ENCODE measurements at places on chromosomes 2 and 18.

- no peak for DNase-seq
These were observed 92.8 kb upstream of the CDH2 start for GRCh38 chr18:28269750-28270149.

DNA sequence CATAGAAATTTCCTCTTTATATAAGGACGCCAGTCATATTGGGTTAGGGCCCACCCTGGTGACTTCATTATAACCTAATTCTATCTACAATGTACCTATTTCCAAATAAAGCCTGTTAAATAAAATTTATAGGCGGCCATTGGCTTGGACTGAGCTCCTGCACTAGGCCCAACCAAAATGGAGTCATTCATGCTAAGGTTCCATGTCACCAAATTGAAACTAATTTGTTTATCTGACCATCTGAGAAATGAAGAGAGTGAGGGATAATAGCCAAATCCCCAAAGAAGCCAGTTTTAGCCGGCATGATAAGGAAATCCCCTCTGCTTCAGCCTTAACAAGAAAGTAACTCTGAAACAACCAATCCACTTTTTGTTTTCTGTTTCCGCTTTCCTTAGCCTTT lies 7.2 kb upstream of the DYM start:
- no peak for DNase-seq

GRCh38 chr18:69941183-69941582 lies 6.5 kb downstream of the CD226 start:
- DNase-seq = no peak

- DNase-seq = no peak
These were observed 5.6 kb downstream of the DSC1 start for GRCh38 chr18:31156821-31157763.

DNA sequence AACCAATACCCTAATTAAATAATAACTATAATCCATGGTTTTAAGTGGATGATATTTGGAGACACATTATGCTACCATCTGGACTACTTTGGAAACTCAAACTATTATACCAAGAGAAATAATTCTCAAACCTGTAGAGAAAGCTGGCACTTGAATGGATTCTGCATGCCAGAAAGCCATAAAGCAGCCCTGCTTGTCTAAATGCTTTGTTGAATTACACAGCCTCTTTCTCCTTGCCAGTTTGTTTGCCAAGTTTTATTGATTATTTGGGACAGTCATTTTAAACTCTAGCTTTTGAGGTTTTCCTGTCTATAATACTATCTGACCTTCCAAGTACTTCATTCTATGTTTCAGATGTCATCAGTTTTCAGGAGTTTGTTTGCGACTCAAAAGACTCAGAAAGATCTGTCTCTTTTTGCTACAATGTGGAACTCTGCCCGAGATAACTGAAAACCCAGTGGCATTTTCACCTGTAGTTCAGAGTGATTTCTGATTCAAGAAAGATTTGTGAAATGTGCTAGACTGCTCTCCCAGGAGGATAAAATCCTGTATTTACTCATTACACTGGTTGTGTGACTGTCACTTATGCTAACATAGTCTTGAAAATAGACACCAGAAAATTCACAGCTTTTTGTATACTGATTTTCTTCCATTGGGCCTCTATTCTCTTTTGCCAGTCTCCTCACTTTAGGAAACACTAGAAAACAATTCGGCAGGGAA lies 29.2 kb upstream of the MBOAT2 start:
- DNase-seq = no peak

GRCh38 chr2:227724394-227725039 lies at the start of gene SCYGR6:
SCYGR6 (minus strand) TSS chr2:227724757; CDS start chr2:227724757, 0 bp downstream.
- DNase-seq = no peak

DNA sequence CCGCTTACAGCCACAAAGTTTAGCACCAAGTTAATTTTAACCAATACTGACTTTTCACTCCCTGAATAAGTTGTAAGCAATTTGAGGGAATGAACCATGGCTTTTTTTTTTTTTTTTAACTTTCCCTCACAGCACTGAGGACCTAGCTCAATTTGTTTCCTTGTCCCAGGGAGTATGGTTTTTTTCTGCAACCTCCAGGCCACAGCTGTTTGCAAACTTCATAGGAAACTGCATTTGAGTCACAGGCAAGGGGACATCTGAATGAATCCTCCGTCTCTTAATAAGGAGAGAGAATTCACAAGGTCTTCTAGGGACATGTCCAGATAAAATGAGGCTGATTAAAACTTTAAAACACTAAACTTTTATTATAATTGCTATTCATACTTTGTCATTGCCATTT lies 181.5 kb downstream of the GFPT1 start:
- DNase-seq = no peak

DNA sequence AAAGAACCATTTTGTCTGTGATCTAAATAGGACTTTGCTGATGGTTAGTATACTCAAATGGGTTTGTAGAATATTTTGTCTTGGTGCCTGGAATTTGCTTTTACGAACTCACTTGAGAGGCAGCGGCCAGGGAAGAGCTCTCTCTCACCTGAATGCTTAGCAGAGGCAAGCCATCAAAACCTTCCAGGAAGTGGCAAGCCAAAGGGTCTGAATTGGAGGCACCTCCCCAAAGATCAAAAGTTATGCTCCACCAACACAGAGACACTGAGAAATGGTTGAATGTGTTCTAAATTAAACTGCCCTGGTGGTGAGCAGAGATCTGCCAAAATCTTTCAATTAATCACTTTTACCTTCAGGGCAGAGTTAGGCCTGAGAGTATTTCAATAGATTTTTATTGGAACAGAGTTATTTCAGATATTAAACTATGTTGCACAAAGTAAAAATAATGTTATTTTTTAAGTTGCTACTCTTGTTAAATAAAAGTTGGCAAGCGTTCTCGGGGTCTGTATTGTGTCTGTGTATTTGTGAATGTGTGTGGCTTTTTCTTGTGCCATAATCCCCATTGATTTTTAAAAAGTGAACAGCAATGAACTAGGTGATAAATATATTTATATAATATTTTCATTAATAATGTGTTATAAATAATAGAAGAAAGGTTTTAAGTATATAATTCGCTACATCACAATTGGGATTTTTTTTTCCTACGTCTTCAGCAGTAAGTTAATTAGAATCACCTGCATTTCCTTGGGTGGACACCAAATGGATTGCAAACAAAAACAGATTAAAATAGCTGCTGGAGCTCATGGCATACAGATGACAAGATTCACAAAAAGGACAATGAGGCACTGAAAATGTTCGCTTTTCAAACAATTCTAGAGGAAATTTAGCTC lies 416.1 kb downstream of the ARHGAP15 start:
- DNase-seq = peak; percentile 23

GRCh38 chr18:79850731-79851130 lies 53.0 kb downstream of the KCNG2 start:
- no peak for DNase-seq

DNA sequence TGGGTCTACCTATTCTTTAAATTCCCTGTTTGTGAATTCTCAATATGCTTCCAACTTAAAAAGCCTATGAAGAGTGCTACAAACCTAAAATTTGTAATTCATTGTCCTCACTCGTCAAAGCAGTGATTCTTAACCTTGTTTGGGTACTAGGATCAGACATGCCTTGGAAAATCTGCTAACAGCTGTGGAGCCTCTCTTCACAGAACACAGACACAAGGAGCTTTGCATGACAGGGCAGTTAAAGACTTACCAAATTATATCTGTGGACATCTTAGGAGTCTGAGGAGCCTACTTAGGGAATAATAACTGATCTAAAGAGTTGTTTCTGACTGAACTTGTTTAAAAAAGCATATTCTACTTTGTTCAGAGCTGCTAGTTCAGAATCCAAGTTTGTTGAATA lies 38.1 kb downstream of the TMEM87B start:
- no peak for DNase-seq

- no peak for DNase-seq
These were observed 281.1 kb upstream of the TRIB2 start for GRCh38 chr2:12435430-12436222.

GRCh38 chr2:47226923-47227220 lies 71.8 kb upstream of the STPG4 start:
- no peak for DNase-seq

DNA sequence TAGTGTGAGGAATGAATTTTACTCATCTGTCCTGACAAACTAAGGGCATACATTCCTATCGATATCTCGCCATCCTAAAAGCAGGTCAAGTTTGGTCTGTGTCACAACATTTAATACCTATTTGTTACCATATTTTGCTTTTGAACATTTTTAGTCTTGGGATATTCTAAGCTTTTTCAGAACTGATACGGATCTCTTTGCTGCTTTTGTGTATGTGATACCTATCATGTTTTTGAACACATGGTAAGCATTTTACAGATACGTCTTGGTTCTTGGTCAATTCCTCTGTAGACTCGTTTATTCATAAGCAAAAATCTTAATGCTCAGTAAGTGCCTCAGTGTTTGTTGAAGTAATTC lies 592 bp downstream of the ZNF397 start:
- no peak for DNase-seq

GRCh38 chr2:197324801-197325200 lies 14.2 kb upstream of the ANKRD44 start:
- DNase-seq = no peak

GRCh38 chr2:2568411-2568810 lies 237.3 kb upstream of the MYT1L start:
- DNase-seq = no peak

- no peak for DNase-seq
These were observed 408.2 kb upstream of the MYT1L start for GRCh38 chr2:2739231-2739795.

- no peak for DNase-seq
These were observed 301.3 kb upstream of the ID2 start for GRCh38 chr2:8380566-8380965.

DNA sequence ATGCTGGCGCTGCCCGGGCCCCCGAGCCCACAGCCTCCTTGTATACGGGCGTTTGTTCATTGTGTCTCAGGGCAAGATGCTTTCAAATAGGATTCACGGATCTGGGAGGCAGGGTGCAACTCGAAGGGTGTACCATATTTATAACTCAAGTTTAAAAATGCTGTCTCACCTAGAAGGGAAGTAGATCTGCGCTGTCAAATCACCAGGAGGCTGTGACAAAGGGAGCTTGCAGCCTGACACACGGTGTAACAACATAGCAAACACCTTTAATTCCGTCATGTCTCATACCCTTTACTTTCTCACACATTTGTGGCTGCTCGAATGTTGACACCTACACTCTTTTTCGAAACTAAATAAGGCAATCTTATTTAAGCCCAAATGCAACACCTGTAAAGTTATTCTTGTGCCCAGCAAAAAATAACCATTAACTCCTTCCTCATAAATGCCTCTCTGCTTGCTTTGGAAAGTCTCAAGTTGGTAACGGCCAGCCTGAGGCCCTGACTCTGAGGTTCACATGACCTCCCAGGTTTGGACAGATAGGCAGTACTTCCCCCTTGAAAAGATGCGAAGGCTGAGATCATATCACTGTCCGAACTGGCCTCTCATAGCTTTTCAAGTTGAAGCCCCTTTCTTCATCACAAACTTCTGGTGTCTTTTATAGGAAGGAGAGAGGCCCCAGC lies 11.6 kb downstream of the ZEB2 start:
- no peak for DNase-seq

- no peak for DNase-seq
These were observed 61.4 kb downstream of the CCDC148 start for GRCh38 chr2:158395166-158395565.

GRCh38 chr18:48926420-48926857 lies 24.3 kb downstream of the SMAD7 start:
- no peak for DNase-seq

- no peak for DNase-seq
These were observed 40.8 kb downstream of the PROKR1 start for GRCh38 chr2:68684197-68684596.

- no peak for DNase-seq
These were observed 61.4 kb upstream of the RTN4 start for GRCh38 chr2:55111570-55112228.

- DNase-seq = no peak
These were observed 37.4 kb upstream of the ANKRD62 start for GRCh38 chr18:12056034-12056883.

- DNase-seq = no peak
These were observed 67.8 kb upstream of the DSC1 start for GRCh38 chr18:31230495-31230894.

- no peak for DNase-seq
These were observed 56.0 kb downstream of the BARD1 start for GRCh38 chr2:214753455-214753854.

GRCh38 chr18:2617401-2617998 lies 38.0 kb upstream of the SMCHD1 start:
- no peak for DNase-seq

GRCh38 chr2:168552450-168552856 lies 96.4 kb downstream of the CERS6 start:
- DNase-seq = no peak

DNA sequence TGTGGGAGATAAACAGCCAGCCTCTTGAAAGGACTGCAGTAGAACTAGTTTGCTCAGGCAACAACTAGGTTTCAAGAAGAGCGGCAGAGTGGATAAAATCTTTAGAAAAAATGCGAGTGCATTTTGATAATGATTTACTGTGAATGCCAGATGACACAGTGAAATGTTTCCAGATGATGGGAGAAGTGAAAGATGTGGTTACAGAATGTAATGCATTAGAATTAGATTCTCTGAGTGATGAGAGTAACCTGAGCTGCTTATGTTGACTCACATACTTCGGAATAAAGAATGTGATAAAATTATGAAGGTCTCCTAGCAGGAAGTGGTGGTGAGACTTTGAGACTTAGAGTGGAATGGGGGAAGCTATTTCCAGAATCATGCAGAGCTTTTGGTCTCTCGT lies 184.3 kb downstream of the GULP1 start:
- DNase-seq = no peak

DNA sequence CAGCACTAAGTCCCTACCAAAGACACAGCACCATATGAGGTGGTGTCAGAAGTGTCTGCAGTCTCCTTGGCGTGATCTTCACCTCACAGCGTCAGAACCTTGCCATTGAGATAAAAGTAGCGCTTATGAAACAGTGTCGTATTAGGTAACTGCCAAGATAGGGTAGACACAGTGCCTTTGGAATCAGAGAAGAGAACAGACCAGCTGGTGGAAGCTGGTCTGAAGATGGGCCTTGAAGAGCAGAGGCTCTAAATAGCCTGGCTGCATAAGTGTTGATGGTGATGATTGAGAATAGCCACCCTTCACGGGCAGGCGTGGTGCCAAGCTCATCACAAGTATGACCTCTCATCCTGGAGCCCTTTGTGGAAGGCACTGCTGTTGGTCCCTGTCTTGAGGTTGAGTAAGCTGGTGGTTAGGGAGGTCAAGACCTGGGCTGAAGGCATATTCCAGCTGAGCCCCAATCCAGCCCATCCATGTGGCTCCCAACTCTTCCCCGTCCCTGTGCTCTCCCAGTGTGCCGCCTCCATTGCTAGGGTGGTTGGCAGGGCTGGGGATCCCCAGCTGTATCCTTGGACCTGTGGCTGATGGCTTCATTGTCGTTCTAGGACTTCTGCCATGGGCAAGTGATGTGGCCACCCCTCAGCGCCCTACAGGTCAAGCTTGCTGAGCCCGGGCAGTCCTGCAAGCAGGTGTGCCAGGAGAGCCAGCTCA lies 187.4 kb downstream of the MGAT5 start:
- DNase-seq = no peak
